Urothelium cell line (cell line): ENCODE measurements at places on chromosomes 5 and 9.

DNA sequence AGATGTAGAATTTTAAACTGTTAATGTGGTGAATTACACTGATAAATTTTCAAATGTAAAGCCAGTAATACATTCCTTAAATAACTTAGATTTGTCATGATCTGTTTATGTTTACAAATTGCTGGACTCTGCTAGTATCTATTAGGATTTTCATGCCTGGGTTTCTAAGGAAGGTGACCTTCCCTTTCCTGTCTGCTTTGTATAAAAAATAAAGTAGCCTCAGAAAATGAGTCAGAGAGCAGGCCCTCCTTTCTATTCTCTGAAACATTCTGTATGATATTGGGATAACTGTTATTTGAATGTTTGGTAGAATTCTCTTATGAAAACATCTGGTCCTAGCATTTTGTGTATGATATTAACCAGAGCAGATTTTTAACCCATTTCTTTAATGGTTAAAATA, 255.3 kb downstream of the SYK start:
- DNase-seq = no peak

GRCh38 chr5:74801941-74802340, 34.9 kb downstream of the NSA2 start:
- no peak for DNase-seq

- no peak for DNase-seq
Observed at GRCh38 chr9:26358836-26359235, 533.8 kb downstream of the CAAP1 start.

GRCh38 chr9:73149371-73150067, 2.1 kb upstream of the ANXA1 start:
- DNase-seq = peak; percentile 64

- DNase-seq = no peak
Observed at GRCh38 chr9:86965636-86966395, 18.5 kb upstream of the GAS1 start.

DNA sequence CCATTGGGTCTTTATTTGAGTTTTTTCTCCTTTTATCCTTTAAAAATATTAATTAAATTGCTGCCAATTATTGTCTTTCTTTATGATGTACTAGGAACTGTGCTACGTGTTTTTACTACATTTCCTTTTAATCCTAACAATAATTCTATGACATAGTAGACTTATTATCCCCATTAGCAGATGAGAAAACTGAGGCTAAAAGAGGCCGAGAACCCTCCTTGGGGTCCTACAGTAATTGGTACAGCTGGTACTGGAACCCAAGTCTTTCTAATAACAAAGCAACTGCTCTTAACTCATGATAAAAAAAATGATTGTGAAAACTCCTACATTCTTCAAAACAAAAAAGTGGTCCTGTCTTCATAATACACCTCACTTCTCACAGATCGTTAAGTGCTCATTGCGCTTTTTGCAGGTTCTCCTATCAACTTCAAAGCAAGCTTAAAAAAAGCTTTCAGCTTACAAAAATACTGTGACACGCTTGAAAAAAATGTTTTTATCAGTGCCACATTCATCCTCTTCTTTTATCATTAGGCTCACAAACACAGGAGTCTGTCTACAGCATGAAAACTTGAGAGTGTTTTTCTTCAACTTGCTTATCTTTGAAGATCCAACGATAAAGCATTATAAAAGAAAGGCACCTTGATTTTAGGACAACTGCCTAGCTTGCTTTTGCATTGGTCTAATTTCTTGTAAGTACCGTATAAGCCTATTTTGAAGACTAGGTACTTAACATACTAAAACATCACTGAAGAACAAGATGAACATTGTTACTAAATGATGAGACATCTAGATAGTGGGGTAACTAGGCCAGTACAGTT, 32.4 kb downstream of the FYB1 start:
- no peak for DNase-seq

GRCh38 chr9:122001491-122002201, 91.5 kb downstream of the TTLL11 start:
- no peak for DNase-seq

- no peak for DNase-seq
Observed at GRCh38 chr9:77865385-77866047, 166.1 kb downstream of the GNAQ start.

- DNase-seq = peak; percentile 26
Observed at GRCh38 chr9:116998305-116998704, 311.2 kb downstream of the TRIM32 start.

- DNase-seq = no peak
Observed at GRCh38 chr5:104569621-104570020, 1007.0 kb upstream of the NUDT12 start.

GRCh38 chr9:2859776-2860379, 16.0 kb upstream of the PUM3 start:
- peak; percentile 44 for DNase-seq

GRCh38 chr9:107281184-107281583, 1.9 kb upstream of the RAD23B start:
- no peak for DNase-seq

DNA sequence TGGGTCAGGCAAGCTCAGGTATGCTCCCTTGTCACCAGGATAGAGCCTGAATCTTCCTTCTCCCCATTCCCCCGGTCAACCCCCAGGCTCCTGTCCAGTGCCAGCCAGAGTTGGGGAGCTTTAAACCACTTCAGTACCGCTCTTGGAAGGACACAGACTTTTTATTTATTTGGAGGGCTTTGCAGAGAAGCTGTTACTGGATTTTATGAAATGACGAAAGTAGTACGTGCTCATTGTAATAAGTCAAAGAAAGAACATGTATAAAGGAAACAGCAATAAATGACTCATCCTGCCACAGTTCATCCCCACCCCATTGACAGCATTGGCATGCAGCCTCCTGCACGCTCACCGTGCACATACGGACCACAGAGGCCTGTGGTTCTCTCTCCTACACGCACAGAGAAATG, 230.3 kb downstream of the AUH start:
- DNase-seq = peak; percentile 74

DNA sequence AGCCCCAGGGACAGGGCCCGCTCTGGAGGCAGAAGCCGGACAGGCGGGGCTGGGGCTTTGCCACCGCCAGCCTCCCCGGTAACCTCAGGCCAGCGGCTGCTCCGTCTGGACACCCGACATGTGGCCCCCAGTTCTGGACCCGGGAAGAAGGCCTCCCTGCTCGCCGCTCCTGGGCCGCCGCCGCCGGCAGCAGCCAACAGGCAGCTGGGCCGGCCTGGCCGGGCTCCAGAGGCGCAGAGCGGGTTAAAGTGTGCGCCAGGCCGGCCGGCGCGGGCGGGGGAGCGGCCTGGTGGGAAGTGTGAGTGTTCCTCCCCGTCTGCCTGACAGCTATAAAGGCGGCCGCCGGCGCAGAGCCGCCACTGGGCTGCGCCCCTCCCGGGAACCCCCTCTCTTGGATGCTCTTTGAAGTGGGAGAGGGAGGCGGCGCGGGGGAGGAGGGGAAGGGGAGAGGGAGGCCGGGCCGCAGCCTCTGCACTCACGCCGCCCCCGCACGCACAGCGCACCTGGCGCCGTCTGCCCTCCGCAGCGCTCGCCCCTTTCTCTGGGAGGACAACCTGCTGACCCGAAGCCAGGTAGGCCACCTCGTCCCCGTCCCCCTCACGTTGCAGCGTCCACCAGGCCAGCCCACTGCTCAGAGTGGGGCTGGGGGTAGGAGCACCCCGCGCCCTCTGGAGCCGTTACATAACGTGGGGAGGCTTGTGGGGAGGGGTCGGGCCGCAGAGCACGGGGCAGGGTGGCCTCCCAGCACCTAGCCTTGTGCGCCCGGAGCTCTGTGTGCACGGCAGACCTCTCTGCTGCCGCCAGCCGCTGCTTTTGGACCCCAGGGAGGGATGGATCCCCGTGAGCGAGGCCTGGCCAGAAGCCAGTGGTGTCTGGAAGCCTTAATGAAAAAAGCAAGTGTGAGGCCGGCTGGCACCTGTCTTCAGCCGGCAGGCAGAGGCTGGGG, at the start of gene ADAMTSL2:
ADAMTSL2 (plus strand) TSS at position 359 of the 946 bp plus-strand sequence. CDS start 2,009 bp downstream, outside the sequence.
- DNase-seq = peak; percentile 46

DNA sequence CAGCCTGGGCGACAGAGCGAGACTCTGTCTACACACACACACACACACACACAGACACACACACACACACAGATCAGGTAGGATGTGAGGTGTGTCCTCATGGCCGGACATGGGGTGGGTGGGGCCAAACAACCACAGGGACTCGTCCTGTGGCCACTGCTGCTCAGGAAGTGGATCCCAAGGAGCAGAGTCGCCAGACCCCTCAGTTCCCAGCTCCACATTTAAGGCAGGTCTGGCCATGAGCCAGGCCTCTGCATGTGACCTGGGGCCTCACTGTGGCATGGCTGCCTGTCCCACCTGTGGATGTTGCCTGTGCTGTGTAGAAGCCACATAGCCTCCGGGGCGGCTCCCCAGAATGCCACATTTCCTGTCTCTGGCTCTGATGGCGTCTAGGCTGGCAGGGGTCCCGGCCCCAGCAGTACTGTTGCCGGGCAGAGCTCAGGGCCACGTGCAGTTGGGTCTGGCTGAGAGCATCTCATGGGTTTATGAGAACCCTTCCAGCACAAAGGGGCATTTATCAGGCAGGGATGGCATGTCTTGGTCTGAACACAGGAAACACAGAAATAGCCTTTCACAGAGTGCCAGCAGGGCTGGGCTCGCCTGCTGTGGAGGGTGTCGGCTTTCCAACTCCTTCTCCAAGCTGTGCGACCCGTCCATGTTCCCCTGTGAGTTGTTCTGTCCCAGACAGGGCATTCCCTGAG, 9.9 kb upstream of the NINJ1 start:
- peak; percentile 57 for DNase-seq

DNA sequence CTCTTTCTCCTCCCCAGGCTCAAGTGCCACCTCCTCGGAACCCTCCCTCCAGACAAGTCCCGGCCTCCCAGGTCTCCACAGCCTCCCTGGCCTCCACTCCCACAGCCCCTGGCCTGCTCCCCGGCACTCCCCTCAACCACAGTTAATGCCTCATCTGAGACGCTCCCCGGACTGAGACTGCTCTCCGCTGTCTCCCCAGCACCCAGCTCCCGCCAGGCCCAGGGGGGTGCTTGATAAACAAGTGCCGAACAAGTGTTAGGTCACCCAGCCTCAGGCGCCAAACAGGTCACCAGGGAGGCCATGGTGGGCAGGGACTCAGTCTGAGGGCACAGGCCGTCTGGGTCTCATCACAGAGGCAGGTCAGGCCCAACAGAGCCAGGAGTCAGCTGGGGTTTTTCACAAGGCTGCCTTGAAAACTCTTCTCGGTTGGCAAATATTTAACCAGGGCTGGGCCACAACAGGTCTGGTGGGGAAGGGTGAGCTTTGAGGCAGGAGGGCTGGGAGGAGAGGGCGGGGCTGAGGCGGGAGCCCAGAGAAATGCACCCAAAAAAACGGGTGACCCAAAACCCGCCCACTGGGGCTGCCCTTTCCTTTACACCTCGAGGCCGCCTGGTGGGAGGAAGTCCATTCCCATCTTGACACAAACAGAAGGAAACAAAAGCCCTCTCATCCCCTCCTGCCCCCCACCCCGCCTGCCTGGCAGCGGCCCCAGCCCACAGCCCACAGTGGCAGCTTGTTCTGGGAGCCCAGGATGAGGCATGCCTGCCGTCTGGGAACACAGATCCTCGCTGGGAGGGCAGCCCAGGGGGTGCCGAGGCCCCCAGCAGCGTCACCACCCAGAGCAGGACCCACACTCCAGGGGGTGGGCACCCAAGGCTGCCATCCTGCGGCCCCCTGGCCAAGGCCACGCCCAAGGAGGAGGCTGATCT, 66.6 kb upstream of the STXBP1 start:
- peak; percentile 49 for DNase-seq

DNA sequence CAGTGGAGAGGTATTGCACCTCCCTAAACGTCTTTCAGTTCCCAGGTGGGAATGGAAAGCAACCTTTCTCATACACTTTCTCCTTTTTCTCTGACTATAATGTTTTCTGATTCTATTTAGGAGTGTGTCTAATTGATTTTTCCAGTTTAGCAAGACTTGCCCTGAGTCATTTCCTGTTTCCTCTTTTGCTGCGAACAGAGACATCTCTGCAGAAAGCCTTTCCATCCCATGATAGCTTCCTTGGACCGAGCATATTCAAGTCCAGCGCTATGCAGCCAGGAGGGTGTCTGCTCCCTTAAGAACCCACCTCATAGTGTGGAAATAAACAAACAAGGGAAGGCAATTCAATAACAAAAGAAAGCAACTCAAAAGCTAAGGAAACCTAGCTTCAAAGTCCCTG, 60.0 kb upstream of the CDH6 start:
- peak; percentile 31 for DNase-seq

- DNase-seq = no peak
Observed at GRCh38 chr9:88319936-88320747, 68.1 kb upstream of the SPIN1 start.

GRCh38 chr9:33125871-33126823, 41.0 kb downstream of the B4GALT1 start:
- no peak for DNase-seq

- peak; percentile 61 for DNase-seq
Observed at GRCh38 chr9:137240318-137240840, 708 bp upstream of the TUBB4B start.

DNA sequence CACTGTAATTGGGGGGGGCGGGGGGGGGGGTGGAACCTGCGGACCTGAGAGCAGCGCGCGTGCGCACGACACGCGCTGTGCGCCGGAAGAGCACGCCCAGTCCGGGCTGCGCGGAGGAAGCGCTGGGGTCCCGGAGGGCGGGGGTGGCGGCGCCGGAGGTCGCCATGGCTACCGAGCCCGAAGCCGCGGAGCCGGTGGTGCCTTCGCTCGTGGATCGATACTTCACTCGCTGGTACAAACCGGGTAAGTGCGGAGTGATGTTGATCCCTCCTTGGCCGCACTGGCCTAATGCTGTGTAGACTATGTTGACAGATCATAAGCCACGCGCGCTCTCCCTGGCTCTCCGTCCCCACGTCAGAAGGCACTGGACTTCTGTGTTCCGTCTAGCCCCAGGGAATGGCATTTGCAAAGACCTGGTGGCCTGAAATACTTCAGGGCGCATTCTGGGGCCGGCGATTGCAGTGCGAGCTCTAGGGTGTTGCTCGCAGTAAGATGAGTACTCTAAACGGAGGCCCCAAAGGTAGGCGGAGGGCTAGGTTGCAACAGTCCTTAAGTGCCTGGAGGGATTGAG, at the start of gene ABITRAM:
ABITRAM (plus strand) TSS at position 78 of the 571 bp plus-strand sequence; CDS start at position 165, 87 bp downstream.
- peak; percentile 93 for DNase-seq

DNA sequence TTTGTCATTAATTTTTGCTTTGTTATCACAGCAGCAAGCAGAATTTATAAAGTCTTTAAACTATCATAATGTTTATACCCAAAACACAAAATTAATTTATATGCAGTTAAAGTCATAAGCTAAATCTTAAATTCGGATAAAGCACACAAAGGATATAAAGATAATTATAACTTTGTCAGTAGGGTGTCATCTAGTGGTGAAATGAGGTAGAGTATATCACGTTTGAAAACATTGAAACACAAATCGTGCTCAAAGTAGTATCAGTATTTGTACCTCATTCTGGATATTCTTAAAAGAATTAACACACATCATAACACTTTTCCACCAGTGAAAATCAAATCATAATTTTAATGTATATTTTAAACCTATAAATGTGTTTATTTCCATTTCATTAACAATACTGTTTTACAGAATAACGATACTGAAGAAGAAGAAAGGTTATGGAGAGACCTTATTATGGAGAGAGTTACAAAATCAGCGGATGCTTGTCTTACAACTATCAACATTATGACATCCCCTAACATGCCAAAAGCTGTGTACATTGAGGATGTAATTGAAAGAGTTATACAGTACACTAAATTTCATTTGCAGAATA, 129.5 kb downstream of the NIPBL start:
- peak; percentile 4 for DNase-seq
